ENCODE measurements at places on chromosomes 6 and 20. TPM values are rescaled to one million over a fixed set of nuclear protein-coding genes. Genes with fewer than 3 reads are reported as not detected.

TPX2 gene
- 23.9 TPM for total RNA-seq

LTA gene
- not detected for total RNA-seq

- DNase-seq: no peak
- H3K27me3 ChIP-seq: no peaks in the 10 kb centered on the region
- no peak overlapping the region for H3K4me3 ChIP-seq
- H3K4me1 ChIP-seq: no peaks in the 10 kb centered on the region
- no peaks in the 10 kb centered on the region for H3K36me3 ChIP-seq
These were observed 105.0 kb upstream of the EDN1 start for GRCh38 chr6:12185081-12185673.

- no peak overlapping the region for H3K27ac ChIP-seq
- no peaks in the 10 kb centered on the region for H3K36me3 ChIP-seq
- H3K4me3 ChIP-seq: no peak overlapping the region
- no peaks in the 10 kb centered on the region for H3K27me3 ChIP-seq
These were observed 45.4 kb downstream of the FIG4 start for GRCh38 chr6:109736273-109737025.

DNA sequence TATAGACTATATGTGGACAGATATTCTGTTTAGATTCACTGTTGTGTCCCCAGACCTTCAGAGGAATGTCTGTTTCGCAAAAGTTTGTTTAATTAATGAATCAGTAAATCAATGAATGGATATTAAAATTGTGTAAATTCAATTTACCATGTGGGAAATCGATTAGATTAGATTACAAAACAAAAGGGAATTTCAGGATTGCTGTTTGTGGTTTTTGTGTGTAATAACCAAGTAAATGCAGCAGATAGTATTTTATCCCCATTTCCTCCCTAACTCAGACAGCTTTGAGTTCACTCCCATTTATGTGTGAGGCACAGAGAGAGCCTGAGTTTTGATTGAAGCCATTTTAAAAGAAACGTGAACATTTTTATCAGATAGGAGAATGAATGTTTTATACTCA is 214.8 kb downstream of the ADGB start:
- no peaks in the 10 kb centered on the region for H3K27me3 ChIP-seq
- H3K36me3 ChIP-seq: no peaks in the 10 kb centered on the region
- DNase-seq: no peak
- no peak overlapping the region for H3K27ac ChIP-seq
- H3K4me1 ChIP-seq: no peaks in the 10 kb centered on the region

GRCh38 chr6:157821342-157822033 is 1.6 kb upstream of the SNX9 start:
- H3K4me1 ChIP-seq: peaks cover 17% of the 10 kb centered on the region
- H3K4me3 ChIP-seq: no peak overlapping the region
- no peak overlapping the region for H3K27ac ChIP-seq
- no peaks in the 10 kb centered on the region for H3K27me3 ChIP-seq
- H3K36me3 ChIP-seq: no peaks in the 10 kb centered on the region
- no peak for DNase-seq

DNA sequence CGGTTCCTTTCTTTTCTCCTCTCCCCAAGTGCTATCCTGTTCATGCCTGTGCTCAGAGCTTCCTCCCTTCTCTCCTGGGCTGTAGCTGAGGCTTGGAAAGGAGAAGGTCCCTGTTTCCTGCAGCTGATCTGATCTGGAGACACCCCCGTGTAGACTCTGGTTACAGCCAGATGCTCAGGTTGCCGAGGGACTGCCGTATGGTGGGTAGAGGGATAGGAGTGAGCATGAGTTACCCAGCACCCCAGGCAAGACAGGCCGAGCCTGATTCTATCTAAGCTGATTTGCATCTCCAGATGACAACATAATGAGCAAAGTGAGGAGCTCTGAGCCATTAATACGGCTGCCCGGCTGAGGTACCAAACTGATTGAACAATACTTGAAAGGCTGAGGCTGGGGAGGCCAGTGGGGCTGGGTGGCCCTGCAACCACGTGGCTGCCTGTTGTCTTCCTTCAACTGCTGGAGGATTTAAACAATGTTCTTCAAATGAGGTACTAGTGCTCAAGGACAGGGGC is 91.8 kb downstream of the ASXL1 start:
- H3K4me1 ChIP-seq: peaks cover 12% of the 10 kb centered on the region
- H3K4me3 ChIP-seq: no peak overlapping the region
- no peak overlapping the region for H3K27ac ChIP-seq
- no peak for DNase-seq
- peaks cover 5% of the 10 kb centered on the region for H3K36me3 ChIP-seq

All from hepatocyte (in vitro differentiated cells).